ENCODE measurements at places on chromosomes 3 and 15.

GRCh38 chr3:125028657-125029056, 27.1 kb downstream of the HEG1 start:
- no peak for DNase-seq

GRCh38 chr3:120425572-120426250, 25.1 kb downstream of the FSTL1 start:
- DNase-seq: no peak

- no peak for DNase-seq
Observed at GRCh38 chr15:36831125-36831903, 251.9 kb downstream of the CDIN1 start.

- DNase-seq: no peak
Observed at GRCh38 chr3:126342211-126342610, 15.0 kb downstream of the KLF15 start.

DNA sequence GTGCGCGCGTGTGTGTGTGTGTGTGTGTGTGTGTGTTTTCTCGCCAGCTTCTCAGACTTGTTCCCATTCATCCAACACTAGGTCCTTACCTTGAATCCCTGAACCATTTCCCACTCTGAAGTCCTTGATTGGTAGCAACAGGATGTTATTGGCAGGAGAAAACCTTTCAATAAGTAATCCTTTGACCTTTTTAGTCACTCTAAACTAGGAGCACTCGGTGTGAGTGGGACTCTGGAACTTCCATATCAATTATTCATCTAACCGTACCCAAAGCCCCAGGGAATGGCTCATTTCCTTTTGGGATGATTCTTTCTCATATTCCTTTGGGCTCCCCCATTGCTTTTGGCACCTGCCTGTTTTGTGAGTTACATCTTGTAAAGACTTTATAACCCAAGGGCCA, 140.2 kb upstream of the SPRED1 start:
- no peak for DNase-seq

DNA sequence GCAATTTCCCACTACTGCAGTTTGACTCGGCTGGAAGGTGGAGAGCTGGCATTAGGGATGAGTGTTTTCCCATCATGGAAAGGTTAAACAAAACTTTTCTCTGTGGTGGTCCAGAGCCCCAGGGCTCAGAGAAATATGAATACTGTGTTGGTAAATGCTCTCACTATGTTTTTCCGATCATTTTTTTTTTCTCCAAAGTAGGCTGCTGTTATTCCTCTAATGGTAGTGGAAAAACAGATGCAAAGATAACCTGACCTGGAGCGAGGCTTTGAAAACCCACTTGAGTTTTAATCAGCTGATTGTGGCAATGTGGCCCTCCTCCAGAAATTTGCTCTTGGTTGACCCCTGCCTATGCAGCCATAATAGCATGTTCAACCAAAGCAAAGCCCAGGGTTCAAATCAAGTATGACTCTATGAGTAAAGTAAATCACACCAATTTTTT, 320.8 kb upstream of the CTNNB1 start:
- DNase-seq: no peak

DNA sequence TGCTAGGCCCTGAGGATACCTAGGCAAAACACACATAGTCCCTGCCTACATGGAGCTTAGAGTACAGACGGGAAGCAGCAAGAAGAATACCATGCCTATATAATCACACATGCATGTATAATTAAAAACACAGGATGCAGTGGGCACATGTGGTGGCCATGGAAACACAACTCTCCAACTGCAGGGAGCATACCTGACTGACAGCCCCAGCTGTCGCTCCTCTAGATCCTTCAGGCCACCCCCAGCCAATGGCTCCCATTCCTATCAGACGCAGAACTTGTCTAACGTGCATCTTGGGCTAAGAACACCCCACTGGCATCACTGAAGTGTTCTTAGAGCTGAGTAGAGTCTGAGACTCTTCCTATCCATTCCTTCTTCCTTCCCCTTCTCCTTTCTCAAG, 125.5 kb upstream of the FRMD4B start:
- DNase-seq: no peak

- DNase-seq: no peak
Observed at GRCh38 chr3:107236655-107237337, 140.4 kb upstream of the CCDC54 start.

All from CMK (cell line).